ENCODE measurements at places on chromosomes 2 and 18. TPM values are rescaled to one million over a fixed set of nuclear protein-coding genes. Genes with fewer than 3 reads are reported as not detected.

- no peak for DNase-seq
These were observed 226.8 kb upstream of the RAB6C start for GRCh38 chr2:129752686-129753085.

DNA sequence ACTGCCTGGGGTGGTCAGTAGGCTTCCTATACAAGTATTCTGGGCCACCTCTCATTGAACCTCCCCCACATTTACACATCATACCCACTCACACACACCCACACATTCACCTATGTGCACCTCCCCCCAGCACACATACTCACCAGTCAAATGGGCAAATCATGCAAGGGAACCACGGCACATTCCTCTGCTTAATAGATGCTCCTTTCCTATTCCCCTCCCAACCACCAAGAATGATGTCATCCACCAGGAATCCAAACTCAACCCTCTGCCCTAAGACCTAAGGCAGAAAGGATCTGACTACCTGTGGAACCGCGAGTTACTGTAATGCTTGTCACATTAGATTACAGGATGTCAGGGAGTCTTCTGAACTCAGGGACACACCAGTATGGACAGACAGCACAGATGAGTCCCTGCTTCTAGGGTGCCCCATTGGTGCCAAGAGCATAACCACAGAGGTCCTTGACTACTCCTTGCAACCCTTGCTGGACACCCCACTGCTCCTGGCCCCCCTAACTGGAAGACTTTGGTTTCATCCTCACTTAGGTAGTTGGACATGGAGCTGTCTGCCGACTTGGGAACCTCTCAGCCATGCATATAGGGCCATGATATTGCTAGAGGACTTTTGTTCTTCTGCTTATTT lies 21.5 kb upstream of the CAB39 start:
- DNase-seq = no peak

DNA sequence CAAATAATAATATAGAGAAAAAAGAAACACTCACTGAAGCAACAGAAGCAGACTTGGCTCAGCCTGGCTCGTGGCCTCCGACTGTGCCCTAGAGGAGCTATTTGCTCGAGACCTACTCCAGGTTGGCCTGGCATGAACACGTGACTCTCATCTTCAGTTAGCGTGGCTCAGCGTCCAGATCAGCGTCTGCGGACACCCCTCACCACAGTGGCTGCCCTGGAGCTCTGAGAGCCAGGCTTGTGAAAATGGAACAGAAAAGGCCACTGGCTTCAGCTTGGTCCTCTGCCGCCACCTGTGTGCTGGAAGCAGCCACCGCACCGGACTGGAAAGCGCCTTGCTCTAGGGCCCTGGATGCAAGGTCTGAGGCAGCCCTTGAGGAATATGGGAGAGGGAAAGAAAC lies 1184.0 kb upstream of the GYPC start:
- DNase-seq = no peak

DNA sequence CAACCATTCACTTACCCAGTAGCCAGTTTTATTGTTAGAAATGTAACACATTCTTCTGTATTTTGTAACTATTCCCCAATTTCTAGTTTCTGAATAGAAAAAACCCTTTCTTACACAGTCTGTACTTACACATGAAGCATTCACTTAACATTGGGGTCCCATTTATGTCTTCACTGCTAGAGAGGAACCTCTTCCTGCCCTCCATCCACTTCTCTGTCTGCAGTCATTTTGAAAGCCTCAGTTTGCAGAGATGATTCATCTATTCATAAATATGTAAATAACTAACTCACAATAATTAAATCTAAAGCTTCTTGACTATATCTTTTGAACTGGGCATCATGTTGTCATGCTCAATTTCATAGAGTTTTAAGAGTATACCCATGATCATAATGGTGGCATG lies 55.9 kb downstream of the ZRANB3 start:
- no peak for DNase-seq

GRCh38 chr2:70771446-70771845 lies 3.4 kb upstream of the ADD2 start:
- DNase-seq = no peak

GRCh38 chr18:9474108-9474982 lies 968 bp upstream of the RALBP1 start:
- DNase-seq = peak; percentile 16

DNA sequence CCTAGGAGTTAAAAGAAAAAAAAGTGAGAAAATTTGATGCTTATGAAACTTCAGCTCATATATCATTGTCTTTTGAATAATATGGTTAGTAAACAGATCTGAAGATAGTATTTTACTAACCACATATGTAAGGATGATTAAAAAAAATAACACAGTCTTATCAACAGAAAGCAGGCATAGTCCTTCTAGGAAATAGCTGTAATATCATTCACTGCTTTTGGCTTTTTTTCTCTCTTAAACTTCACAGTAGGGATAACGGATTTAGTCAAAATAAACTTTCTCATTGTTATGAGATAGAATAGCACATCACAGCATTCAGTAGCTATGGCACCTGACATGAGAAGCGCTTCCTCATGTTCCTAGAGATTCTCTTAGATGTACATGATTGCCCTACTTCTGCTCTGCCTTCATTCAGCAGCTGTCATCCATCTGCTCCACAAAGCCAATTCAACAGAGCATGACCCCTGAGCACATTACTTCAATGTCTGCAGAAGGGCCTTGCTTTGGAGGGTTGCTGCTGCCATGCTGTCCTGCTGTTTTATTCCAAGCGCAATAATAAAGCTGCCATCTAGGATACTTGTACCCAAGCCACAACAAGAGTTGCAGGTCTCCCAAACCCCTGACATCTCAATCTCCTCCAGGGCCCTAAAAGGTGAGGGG lies 67.0 kb downstream of the TTC21B start:
- no peak for DNase-seq

DNA sequence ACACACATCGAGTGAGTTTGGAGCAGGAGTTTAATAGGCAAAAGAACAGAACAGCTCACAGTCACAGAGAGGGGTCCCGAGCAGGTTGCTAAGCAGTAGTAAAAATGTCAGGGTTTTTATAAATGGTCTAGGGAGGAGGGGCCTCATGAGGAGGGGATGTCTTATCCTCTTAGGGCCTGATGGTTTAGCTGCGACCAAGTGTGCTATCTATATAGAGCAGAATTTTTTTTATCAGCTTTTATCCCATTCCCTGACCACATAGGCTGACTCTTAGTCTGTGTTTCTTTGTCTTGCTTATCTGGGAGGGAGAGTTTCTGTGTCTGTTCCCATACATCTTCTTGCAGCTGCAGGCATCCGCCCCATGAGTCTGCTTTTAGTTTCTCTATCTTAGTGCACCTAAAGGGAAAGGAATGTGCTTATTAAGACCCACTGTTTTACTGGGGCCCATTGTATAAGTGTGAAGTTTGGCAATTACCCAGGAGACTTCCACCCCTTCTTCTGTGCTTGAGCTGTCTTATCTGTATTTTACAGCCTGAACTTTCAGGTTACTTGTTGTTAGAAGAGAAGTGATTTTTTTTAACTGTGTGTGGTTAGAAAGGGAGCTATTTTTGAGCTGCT lies 30.4 kb upstream of the GMCL1 start:
- DNase-seq = peak; percentile 79

- no peak for DNase-seq
These were observed 59.5 kb downstream of the DPYSL5 start for GRCh38 chr2:26907416-26907815.

DNA sequence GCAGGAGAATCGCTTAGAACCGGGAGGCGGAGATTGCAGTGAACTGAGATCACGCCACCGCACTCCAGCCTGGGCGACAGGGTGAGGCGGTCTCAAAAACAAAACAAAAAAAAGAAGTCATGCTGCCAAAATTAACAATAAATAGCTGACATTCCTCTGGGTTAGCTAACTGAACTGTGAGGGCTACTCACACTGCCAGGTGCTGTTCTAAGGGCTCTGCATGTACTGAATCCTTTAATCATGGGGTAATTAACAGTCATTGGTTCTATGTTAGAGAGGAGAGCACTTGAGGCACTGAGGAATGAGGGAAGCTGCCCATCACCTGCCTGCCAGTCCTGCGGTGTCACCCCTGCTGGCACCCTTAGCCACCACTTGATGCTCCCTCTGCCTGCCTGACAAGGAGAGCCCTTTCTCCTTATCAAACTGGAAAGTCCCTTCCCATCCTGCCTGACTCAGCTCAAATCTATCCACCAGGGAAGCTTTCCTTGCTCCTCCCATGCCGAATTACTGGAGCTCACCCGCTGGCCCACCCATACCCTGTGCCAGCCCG lies 73.0 kb upstream of the RIOK3 start:
- no peak for DNase-seq

GRCh38 chr2:225112362-225113126 lies 70.3 kb upstream of the DOCK10 start:
- no peak for DNase-seq

DNA sequence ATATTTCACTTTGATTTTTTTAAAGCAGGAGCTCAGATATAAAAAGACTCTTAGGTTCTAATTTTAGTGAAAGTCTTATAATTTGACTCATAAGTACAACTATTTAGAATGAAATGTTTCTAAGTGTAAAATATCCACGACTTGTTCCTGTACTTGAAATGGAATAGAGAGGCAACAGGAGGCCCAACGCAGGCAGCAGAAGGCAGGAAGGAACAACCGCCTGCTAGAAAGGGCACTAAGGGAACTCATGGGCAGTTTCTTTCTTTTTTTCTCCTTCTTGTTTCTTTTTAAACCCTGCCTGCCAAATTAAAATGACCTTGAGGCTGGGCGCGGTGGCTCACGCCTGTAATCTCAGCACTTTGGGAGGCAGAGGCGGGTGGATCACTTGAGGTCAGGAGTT lies 51.0 kb downstream of the RBMS1 start:
- DNase-seq = no peak

- no peak for DNase-seq
These were observed 41.2 kb downstream of the SP100 start for GRCh38 chr2:230457073-230457768.

- DNase-seq = no peak
These were observed 20.5 kb upstream of the TGFA start for GRCh38 chr2:70574109-70574508.

GALNT13 gene
- total RNA-seq = under 0.01 TPM

DSG4 gene
- total RNA-seq = not detected

SERPINB13 gene
- total RNA-seq = not detected

CD8B2 gene
- under 0.01 TPM for total RNA-seq

SRD5A2 gene
- not detected for total RNA-seq

ATG4B gene
- 93.2 TPM for total RNA-seq
